SK-N-SH treated with all-trans-retinoic acid at 6 μM for 48 hours (cell line): ENCODE measurements at places on chromosomes 7 and 10.

- no peak for ATAC-seq
Observed at GRCh38 chr10:102770108-102770482, 26.3 kb downstream of the WBP1L start.

DNA sequence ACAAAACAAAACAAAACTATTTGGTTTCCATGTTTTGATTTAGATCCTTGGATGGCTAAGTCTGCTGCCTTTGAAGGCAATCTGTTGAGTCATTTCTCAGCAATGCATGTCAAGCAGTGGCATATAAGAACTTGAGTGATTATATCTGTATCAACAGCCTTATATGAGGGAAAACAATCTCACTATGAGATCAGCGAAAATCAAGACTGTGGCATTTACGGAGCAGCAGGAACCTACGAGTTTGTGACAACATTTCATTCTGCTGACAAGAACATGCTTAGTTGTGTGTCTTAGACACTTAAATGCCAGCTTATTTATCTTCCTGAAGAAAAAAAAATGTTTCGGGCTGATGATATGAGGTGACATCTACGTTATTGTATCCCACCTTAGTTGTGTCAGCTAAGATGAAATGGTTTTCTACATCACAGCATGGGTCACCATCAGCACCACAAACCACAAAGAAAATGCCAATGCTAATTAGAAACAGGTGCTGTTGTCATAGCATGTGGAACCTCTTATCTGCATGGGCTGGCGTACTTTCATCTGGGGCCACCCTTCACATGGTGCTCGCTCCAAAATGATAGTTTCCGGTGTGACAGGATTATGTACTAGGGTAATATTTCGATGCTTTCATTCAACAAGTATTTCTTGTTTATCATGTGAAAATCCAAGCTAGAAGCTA is 1085.5 kb downstream of the SORCS1 start:
- ATAC-seq, result no peak

- ATAC-seq, result no peak
Observed at GRCh38 chr10:8180360-8181109, 126.0 kb downstream of the GATA3 start.

DNA sequence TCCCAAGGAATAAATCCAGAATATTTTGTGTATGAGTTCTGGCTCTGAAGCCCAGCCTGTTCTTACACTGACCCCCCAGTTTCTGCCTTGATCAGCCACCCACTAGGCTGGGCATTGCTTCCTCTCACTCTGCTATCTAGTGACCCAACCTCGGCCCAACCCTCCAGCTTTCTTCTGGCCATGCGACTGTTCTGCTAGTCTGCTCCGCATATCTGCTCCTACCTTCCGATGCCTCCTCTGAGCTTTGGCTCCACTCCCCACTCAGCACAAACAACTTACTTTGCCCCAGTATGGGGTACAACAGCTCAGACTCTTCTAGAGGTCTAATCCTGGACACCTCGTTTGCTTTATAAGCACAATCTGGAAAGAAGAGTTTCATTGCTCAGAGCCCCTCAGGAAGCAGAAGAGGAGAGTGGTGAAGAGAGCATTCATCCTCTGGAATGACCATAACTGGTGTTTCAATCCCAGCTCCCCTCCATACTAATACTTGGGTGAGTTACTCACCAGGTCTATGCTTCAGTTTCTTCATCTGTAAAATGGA is 99.6 kb downstream of the NPSR1 start:
- no peak for ATAC-seq

GRCh38 chr10:118266098-118266748 is 75.9 kb downstream of the FAM204A start:
- ATAC-seq, result no peak

DNA sequence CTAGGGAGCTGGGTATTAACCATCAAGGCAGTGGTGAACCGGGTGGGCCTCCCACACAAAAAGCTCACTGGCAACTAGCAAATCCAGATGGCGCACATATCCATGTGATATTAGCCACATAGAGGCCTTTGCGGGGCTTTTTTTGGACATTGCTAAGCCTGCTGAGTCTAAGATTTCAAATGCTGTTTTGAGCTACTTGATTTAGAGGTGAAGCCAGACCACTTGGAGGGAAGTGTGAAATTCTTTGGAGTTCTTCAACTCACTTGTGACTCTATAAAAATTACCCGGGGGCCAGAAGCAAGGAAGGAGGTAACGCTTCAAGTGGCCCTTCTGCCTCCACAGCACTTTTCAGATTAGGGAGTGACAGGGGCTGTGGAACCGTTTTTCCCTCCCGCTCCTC is 619.8 kb upstream of the GALNT17 start:
- ATAC-seq, result no peak

GRCh38 chr7:101363196-101363733 is 590 bp downstream of the COL26A1 start:
- no peak; the same call in 1 of the 3 replicates for ATAC-seq

- no peak for ATAC-seq
Observed at GRCh38 chr10:79468841-79469585, 23.6 kb upstream of the ZCCHC24 start.
